T-helper 17 cell (primary cell): ENCODE measurements at places on chromosomes 13 and 19.

GRCh38 chr19:46357846-46358583 lies 11.1 kb downstream of the PPP5C start:
- DNase-seq, result no peak

DNA sequence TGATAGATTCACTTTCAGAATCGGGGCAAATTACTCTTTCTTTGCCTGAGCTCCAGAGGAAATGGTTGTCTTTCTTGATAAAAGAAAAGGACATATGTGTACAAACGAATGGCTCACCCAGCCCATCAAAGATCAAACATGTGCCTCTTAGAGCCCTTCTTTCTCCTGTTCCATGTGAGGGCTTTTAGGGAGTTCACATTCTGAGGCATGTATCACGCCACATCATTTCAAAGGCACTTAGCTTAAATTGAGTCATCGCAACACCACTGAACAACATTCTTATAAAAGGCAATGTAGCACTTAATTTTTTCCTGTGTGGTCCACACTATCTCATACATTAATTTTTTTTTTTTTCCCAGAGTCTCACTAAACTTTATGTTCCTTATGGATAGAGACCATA lies 521.0 kb downstream of the SUCLA2 start:
- no peak for DNase-seq

- DNase-seq, result no peak
Observed at GRCh38 chr13:88022431-88023208, 351.4 kb downstream of the SLITRK5 start.

GRCh38 chr13:48318377-48318811 lies 14.8 kb downstream of the RB1 start:
- no peak for DNase-seq

DNA sequence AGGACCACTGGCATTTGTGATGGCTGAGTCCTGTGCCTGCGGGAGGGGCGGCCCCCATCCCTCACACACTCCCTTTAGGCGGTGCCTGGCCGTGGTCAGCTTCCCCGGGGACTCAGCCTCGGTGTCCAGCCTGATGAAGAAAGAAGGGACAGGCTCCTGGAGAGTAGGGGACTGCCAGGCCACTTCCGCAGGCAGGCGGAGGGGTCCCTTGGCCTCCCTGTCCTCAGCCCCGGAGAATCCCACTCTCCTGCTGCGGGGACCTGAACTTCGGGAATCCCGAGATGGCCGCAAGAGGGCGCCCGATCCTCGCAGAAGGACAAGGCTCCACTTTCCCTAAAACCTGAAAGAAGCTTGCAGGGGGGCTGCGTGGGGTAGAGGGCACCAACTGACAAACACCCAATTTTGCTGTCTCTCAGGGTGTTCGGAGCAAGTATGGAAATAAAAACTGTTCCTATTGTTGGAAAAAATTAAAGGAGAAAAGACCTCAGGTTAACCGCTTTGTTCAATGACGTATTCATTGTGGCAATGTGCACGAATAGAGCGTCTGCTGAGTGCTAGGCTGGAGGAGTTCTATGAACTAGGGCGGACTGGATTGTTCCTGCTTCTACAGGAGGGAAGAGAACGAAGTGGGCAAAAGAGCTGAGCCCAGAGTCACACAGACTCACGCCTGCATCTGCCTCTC lies 297.3 kb downstream of the ZNF536 start:
- DNase-seq, result peak; percentile 21

GRCh38 chr13:77507931-77508776 lies 27.4 kb upstream of the SCEL start:
- no peak for DNase-seq

- no peak for DNase-seq
Observed at GRCh38 chr13:41352935-41353840, 42.1 kb downstream of the NAA16 start.

DNA sequence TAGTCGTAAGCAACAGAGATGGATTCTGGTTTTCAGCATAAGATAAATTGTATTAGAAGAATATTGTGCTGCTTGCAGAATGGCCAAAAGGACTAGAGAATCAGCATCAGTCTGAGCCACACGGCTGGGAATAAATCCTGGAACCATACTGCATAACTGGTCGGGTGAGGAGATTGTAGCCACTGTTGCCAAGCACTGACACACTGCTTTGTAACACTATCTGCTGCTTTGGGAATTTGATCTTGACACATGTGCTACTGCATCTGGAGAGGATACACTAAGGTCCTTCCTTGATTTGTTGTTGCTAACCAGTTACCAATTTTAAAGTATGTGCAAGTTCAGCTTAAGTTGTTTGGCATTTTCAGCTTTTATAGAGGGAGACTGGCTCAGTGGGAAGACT lies 1.9 kb downstream of the HNRNPA1L2 start:
- DNase-seq, result no peak

DNA sequence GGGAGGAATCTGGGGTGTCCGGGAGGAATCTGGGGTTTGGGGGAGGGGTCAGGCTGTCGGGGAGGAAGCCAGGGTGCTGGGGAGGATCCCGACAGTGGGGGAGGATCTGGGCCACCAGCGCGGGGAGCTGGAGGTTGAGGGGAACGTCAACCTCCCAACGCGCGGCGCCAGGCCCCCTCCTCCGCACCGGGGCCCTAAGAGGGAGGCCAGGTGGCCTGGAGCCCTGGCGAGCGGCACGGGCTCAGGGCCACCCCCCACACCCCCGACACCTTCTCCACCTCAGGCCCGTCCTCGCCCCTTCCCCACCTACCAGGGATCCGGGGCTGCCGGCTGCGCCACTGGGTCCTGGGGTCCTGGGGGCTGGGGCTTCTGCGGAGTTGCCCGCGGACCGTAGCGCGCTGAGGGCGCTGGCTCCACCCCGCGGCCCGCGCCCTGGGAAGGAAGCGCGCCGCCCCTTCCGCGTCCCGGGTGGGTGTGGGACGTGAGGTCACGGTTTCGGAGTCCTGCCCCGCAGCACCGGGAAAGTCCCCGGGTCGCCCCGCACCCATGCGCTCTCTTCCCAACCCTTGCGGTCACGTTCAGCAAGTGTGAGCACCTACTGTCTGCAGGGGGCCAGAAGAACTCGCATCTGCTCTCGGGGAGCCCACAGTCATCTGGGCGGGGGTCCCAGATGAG lies at the start of gene TICAM1:
Gene TICAM1, minus strand, starts transcription at position 409 of the 675 bp plus-strand sequence. CDS start 13,335 bp downstream, outside the sequence.
- DNase-seq, result peak; percentile 79

DNA sequence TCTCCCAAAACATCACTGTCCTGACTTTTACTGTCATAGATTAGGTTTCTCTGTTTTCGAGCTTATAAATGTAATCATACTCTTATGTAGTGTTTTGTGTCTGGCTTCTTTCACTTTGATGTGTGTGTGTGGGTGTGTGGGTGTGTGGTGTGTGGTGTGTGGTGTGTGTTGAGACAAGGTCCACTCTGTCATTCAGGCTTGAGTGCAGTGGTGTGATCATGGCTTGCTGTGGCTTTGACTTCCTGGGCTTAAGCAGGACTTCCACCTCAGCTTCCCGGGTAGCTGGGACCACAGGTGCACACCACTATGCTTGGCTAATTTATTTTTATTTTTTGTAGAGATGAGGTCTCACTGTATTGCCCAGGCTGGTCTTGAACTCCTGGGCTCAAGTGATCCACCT lies 59.6 kb downstream of the PDS5B start:
- no peak for DNase-seq
